ENCODE measurements at places on chromosomes 1 and 21.

GRCh38 chr1:55781944-55782482 lies 566.8 kb upstream of the USP24 start:
- no peak for DNase-seq

DNA sequence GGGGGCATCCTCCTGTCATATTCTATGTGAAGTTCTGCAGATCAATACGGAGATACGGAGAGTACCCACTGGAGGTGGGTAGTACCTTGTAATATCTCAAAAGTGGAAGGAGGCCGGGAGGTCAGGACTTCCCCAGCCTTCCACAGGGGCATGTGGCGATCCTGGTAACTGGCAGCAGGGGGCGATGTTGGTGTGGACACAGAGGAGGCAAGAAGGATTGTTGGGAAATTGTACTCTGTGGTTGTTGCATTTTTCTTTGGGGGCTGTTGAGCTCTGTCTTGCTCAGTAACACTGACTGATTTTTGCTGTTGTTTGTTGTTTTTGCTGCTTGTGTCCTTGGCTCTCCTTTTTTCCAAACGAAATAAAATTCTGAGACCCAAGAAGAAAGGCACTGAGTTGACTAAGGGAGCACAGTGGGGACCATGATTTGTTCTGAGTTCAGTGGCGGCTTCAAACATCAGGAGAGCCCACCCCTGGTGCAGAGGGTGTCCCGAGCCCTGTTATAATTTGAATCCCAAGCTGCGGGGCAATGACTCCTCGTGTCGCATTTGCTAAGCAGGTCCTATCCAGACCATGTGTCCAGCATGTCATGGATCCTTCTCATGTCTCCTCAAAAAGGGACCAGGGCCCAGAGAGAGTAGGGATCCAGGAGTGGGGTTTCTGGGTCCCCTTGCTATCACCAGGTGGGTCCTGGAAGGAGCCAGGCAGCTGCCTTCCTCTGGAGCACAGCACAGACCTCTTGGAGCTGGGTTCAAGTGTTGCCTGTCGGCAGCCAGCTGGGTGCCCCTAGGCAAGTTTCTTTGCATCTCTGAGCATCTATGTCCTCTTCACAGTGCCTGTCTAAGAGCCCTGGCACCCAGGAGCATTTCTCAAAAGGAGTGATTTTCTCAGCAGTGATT lies 22.8 kb downstream of the LHX4 start:
- DNase-seq, result peak; percentile 65

DNA sequence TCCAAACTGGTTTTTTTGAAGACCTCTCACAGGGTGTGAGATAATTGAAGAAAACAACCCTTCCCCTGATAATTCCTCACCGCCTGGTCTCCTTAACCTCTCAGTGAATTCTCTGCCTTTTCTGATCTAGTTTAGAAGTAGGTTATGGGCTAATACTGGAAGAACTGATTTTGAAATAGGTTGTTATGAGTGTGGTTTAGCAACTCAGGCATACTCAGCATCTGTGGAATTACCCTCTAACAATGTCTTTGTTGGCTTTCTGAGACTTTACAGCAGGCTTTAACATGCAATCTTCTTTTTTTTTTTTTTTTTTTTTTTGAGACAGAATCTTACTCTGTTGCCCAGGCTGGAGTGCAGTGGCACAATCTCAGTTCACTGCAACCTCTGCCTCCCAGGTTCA lies 10.3 kb upstream of the PLD5 start:
- DNase-seq, result no peak

- no peak for DNase-seq
Observed at GRCh38 chr1:116826818-116827606, 72.8 kb downstream of the CD2 start.

DNA sequence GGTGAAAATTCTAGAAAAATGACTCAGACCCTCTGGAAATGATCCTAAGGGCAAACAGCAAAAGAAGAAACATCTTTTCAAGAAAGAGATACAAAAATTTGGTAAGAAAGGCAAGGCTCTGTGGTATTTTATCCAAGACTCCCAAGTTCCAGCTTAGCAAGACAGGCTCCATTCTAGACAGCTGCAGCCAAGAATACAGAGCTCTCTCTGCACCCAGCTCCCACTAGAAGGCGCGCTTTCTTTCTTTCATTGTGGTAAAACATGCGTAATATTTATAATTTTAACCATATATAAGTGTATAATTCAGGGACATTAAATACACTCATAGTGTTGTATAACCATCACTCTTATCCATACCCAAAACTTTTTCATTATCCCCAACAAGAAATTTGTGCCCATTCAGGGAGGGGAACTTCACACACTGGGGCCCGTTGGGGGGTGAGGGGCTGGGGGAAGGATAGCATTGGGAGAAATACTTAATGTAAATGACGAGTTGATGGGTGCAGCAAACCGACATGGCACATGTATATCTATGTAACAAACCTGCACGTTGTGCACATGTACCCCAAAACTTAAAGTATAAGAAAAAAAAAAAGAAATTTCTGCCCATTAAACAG lies 2.2 kb upstream of the HFM1 start:
- no peak for DNase-seq

DNA sequence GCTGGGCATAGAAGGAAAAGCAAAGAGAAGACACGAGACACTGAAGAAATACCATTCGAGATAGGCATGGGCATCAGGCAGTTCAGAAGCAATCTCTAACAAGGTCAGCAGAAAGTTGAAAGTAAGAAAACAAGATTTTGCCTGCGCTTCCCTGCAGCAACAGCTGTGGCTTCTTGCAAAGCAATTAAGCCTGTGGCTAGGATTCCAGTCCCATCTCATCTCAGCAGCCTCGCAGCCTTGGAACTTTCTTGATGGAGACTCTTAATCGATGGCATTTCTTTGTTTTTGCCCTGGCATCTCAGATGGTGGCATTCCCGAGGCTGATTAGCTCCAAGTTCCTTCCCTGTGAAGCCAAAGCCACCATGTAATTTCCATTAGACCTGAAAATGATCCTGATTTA lies 64.6 kb upstream of the SPAG17 start:
- no peak for DNase-seq

GRCh38 chr1:183693521-183693920 lies 40.4 kb upstream of the APOBEC4 start:
- no peak for DNase-seq

DNA sequence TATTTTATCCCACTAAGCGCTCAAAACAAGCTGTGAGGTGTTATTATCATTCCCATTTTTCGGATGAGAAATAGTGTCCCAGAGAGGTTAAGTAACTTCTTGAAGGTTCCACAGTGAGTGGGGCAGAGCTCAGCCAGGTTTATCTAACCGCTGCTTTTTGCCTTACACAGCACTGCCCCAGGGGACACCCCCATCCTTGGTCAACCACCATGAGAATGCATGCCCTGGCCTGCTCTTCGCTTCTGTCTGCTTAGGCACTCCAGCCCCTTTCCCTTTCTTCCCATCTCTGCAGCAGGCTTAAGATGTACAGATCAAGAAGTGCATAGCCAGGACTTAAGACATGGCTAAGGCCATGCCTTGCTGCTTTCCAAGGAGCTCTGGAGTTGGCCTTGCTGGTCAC lies 159.0 kb upstream of the CD34 start:
- no peak for DNase-seq

- DNase-seq, result no peak
Observed at GRCh38 chr21:36023092-36023480, 37.2 kb downstream of the SETD4 start.

GRCh38 chr1:70737125-70737524 lies 310.5 kb downstream of the PTGER3 start:
- DNase-seq, result no peak

- DNase-seq, result no peak
Observed at GRCh38 chr1:37410105-37410504, 64.3 kb upstream of the ZC3H12A start.

DNA sequence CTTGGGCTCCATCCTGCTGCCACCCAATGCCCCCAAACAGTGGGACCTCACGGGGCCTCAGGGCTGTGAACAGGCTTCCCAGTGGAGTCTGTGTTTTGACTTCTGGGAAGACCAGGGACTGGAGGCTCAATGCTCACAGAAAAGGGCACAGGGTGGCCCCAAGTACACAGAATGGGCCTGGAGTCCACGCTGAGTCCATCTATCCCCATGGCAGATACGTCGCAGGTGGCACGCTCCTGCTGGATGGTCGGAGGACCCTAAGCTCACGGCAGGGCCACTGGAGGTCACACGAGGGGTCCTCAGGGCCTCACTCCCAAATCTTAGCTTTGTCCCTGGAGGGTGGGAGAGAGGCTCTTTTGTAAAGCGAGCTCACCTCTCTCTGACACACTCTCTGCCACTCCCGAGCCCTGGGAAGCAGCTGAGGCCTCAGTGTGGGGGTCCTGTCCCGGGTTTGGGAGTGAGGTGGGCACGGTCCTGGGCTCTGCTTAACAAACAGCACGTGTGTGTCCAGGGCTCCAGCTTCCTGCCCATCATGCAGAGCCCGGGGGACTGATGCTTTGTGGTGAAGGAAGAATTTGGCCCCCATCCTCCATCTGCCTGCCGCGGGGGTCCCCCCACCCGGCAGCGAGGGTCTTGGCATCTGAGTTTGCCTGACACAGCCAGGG lies 27.2 kb upstream of the TTC34 start:
- DNase-seq, result no peak

DNA sequence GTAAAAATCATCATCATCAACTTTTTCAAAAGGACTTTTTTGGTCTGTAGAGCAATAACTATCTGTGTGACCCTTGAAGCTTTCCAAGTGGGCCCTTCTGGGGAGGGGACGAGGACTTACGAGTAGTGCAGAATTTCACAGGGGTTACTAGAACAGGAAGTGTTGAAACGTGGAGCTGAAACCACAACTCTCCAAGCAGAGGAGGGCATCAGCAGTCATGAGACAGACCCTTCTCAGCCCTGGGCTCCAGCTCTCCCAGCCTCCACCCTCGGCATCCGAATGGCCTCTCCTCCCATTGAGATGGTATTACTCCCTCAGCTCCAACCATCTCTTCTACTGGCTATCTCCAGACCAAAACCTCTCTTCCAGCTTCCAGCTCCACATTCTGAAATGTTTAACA lies 3.6 kb downstream of the FAM89A start:
- no peak for DNase-seq

DNA sequence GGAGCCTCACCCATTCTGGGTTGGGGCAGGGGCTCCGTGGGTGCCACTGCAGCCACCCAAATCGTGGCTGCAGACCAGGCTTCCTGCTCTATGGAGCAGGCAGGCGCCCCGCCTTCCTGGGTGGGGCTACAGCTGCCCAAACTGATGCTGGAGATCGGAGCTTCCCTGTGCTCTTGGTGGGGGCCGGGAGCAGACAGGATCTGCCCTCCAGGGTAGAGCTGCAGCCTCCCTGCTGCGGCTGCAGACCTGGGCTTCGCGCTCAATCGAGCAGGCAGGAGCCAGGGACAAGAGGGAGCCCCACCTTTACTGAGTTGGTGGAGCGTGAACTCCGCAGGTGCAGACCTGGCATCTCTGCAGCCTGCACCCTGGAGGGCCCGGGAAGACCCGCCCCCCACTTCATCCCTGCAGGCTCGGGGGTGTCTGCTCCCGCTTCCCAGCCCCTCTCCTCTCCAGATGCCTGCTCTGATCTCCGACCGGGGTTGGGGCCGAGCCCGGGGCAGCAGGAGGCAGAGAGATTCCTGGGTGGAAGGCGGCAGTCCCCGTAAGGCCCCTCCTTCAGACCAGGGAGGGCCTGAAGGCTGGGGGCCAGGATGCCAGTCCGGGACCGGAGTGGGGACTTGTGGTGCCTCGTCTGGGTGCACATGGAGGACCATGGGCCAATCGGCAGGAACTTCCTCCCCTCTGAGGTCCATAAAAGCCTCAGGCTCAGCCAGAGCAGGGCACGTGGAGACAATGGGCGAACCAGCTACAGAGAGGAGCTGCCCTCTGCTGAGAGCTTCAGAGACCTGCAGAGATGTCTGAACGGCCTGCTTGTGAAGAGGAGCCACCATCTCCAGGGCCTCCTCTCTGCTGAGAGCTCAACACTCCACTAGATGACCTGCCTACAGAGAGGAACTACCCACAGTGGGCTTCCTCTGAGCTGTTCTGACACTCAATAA lies 359.3 kb downstream of the SMYD3 start:
- no peak for DNase-seq

DNA sequence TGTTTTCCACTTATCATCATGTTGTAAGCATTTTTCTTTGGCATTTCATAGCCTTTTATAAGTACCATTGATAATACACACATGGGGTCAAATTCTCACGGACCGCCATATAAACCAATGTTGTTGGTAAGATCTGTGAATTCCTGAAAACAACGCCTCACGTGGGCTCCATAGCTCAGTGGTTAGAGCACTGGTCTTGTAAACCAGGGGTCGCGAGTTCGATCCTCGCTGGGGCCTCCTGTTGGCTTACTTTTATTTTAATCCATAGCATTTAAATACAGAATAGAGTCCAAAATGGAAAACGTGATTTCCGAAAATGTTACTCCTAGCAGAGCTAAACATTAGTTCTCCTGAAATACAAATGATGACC lies 83.1 kb downstream of the HHIPL2 start:
- DNase-seq, result peak; percentile 78

DNA sequence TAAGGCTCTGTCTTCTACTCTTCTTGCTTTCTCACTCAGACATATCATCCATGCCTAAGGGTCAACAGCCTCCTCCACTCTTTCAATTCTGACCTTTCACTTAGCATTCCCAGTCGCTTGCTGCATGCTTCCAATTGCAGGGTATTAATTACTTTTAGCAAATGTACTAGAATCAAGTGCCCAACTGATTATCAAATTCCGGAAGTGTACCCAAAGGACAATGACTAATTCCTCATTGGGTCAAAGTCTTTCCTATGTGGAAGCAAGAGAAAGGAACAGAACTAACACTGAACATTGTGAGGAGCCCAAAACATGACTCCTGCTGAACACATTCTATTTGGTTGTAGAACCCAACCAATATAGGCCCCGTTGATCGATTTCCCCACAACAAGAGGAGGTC lies 101.8 kb downstream of the APP start:
- no peak for DNase-seq

GRCh38 chr21:34191876-34192275 lies 118.5 kb downstream of the MRPS6 start:
- DNase-seq, result no peak

DNA sequence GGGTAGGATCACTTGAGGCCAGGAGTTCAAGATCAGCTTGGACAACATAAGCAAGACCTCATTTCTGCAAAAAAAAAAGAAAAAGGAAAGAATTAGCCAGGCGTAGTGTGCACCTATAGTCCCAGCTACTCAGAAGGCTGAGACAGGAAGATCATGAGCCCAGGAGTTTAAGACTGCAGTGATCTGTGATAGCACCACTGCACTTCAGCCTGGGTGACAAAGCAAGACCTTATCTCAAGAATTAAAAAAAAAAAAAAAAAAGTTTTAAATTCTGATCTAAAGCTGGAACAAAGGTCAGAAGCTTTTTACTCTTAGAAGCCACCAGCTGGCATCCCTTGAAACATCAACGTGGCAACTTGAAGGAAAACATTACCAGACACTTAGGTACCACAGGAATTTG lies 45.3 kb downstream of the HENMT1 start:
- no peak for DNase-seq

DNA sequence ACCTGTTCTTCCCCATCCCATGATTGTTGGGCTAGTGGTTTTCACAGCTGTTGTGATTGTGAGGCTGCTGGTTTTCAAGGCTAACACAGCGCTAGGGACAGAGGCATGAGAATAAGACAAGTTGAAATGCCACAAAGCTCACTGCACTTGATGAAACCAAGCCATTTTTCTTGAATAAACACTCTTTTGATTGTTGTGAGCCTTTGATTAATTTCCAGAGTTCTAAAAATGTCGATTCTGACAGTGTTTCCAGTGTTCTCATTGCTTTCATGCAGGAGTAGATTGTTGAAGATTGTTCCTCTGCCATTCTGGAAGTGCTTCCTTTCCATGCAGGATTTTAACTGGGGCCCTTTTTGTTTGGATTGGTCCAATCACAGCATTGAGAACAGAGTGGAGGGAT lies 134.9 kb upstream of the GRIK3 start:
- DNase-seq, result no peak
